ENCODE measurements at places on chromosomes 11 and 22.

- no peak for DNase-seq
Observed at GRCh38 chr11:69501891-69502860, 20.7 kb downstream of the LINC01488 start.

- no peak for DNase-seq
Observed at GRCh38 chr11:122984186-122985011, 2.8 kb upstream of the BSX start.

- no peak for DNase-seq
Observed at GRCh38 chr11:99325847-99326246, 305.1 kb downstream of the CNTN5 start.

DNA sequence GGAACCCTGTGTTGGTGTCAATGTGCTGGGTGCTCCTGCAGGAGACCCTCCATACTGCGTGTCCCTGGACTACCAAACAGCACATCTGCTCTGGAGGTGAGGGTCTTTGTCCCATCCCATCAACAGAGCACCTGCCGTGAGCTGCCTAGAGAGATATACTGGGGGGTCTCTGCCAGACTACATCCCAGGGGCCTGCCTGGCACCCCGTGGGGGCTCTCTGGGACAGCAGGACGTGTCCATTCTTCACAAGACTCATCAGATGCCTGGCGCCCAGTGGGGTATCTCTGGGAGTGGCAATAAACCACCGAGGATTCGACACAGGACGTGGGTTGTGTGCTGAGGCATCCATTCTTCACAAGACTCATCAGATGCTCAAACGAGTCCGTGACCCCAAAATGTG is 42.7 kb downstream of the SHANK2 start:
- no peak for DNase-seq

DNA sequence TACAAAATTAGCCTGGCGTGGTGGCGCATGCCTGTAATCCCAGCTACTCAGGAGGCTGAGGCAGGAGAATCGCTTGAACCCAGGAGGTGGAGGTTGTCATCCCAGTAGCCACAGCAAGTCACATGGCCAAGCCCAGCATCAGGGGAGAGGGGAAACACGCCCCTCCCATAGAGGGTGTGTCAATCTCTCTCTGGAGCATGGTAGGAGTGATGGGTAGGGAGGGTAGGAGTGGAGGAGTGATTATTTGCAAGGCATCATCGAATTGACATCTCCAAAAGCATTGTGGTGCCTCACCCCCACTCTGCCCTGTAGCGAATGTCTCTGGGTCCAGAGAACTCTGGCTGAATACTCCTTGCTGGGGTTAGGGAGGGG is 6.1 kb upstream of the SSTR3 start:
- no peak for DNase-seq

DNA sequence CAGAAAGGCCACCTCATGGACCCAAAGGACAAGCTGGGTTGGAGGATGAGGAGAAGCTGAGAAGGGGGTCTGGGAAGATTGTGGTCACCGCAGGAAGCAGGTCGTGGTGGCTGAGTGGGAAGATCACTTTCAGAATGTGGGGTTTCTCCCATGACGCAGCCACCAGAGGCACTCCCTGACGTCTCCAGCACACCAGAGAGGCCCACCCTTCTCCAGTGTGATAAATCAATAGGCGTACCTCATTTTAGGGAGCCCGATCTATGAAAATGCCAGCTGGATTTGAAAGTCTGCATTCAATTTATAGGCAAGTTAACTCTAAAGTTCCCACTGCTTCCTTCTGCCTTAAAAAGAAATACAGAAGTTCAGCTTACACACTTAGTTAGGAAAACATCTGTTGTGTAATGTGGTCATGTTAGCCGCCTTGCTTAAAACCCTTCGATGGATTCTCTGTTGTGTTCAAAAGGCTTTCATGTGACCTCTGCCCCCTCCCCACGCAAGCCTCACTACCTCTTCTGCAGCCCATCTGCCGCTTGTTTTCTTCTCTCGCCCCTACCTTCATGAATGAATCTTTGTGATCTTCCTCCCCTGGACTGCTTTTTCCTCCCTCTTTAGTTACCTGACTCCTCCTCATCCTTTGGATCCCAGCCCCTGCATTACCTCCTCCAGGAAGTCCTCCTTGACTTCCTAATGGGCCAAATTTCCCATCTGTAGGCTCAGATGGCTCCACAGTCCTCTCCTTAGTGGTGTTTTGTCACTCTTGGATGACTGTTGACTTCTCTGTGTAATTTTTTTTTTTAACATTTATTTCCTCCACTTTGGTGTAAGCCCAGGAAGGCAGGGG is 10.7 kb downstream of the TSPAN18 start:
- DNase-seq = no peak

DNA sequence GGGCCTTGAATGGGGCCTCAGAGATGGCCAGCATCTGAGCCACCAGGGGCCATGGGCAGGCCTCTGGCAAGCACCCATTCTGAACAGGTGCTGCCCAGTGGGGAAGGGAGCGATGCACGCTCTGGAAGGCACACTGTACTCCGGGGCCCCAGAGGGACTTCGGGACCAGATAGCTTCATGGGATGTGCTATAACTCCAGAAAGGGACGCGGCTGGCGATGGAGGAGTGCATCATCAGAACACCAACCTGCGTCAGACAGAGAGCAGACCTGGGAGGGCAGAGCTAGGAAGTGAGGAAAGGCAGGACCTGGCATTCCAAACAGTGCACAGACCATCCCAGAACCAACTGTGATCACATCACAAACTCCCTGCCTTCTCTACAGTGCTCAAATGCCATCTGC is 16.8 kb downstream of the DGCR2 start:
- no peak for DNase-seq

DNA sequence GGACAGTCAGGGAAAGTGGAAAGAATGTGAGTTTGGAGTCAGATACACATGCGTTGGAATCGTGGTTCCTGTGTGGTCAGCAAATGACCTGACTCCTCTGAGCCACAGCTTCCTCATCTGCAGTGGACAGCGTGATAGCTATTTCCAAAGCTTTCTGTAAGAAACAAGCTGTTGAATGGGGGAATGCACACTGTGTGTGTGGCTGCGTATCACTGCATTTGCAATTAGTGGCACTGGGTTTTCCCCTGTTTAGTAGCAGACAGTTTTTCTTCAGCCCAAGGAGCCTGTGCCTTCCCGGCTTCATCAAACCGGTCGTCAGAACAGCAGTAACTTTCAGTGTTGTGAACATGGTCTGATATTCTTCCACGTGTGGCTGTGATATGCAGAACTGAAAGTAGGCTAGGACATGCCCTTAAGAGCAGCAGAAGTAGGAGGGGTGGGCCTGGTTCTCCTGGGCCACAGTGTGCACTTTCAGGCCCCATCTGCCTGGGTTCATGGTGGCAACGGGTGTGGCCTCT is 121.5 kb downstream of the RRAS2 start:
- no peak for DNase-seq

DNA sequence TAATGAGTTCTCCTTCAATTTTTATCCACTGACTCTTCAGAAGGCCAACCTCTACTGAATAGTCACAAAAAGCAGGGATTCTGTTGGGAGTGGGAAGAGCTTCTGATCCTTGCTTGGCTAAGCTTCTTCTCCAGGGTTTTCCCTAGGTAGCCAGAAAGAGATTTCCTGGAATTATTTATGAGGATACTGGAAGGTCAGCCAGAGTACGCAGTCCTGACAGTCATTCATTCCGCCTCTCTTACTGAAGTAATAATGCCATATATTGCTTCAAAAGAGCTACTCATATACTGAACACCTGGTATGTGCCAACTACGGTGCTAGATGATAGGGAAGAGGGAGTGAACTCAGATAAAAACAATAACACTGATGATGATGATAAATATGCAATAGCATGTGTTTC is 116.1 kb downstream of the CCDC34 start:
- no peak for DNase-seq

- DNase-seq = no peak
Observed at GRCh38 chr22:49962751-49963646, 2.4 kb downstream of the PIM3 start.

DNA sequence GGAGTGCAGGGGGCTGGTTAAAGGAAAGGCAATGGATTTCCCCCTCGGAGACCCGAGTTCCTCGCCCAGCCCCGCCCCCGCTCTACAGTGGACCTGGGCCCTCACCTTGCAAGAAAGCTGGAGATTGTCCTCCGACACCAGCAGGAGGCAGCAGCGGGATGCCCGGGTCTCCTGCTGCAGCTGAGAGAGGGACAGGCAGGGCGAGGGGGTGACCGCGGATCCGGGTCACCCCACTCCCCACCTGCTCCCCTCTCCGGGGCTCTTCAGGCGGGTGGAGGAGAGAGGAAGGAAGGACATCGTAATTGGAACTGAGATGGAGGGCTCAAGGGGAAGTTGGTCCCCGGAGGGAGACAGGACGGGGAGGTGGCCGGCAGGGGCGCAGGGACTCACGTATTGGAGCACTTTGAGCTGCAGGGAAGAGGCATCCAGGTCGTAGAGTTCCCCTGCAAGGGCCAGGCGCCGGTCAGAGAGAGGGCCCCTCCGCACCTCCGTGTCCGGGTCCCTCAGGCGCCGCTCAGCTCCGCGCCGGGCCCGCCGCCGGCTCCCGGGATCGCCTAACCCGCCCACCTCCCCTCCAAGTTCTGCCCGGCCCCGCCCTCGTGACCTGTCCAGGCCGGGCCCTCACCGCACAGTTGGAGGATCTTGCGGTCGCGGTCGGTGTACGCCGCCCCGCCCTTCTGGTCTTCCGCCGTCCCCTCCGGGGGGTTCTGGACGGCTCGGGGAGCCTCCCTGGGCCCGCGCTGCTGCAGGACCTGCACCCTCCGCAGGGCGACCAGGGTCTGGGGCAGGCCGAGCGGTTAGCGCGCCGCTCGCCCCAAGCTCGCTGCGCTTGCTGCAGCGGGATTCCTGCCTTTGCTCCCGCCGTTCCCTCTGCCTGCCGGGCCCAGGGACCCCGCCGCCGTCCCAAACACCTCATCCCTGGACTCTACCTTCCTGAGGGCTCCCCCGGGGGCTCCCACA is 84.1 kb downstream of the PDE2A start:
- peak; percentile 13 for DNase-seq

GRCh38 chr11:33237039-33237597 is 20.1 kb upstream of the HIPK3 start:
- no peak for DNase-seq

- no peak for DNase-seq
Observed at GRCh38 chr11:1196516-1197391, 26.1 kb upstream of the MUC5B start.

DNA sequence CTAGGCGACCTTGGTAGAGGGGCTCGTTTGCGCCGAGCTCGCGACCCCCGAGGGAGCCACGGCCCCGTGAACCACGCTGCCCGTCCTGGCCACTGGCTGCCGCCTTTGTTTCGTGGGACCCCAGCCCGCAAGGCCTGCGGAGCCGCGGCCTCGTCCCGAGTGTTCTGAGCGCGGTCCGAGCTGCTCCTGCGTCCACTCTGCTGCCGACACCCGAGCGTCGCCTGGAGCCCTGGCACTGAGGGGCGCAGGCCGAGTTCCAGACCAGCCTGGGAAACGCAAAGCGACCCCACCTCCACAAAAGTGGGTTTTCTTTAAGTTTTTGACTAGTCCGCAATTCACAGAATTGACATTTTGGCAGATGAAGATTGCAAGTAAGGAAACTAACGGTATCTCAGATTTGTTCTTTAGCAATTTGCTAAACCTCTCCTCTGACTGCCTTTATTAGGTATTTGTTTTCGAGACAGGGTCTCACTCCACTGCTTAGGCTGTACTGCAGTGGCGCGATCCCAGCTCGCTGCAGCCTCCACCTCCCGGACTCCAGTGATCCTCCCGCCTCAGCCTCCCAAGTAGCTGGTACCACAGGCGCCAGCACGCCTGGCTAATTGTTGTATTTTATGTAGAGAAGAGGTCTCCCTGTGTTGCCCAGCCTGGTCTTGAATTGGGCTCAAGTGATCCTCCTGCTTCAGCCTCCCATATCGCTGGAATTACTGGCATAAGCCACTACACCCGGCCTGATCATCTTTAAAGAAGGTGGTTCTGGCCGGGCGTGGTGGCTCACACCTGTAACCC is 879 bp upstream of the RNH1 start:
- DNase-seq = no peak

GRCh38 chr11:57397394-57397990 is 7.0 kb upstream of the PRG2 start:
- DNase-seq = no peak

- peak; percentile 24 for DNase-seq
Observed at GRCh38 chr11:121464352-121464946, 11.7 kb upstream of the SORL1-AS1 start.

DNA sequence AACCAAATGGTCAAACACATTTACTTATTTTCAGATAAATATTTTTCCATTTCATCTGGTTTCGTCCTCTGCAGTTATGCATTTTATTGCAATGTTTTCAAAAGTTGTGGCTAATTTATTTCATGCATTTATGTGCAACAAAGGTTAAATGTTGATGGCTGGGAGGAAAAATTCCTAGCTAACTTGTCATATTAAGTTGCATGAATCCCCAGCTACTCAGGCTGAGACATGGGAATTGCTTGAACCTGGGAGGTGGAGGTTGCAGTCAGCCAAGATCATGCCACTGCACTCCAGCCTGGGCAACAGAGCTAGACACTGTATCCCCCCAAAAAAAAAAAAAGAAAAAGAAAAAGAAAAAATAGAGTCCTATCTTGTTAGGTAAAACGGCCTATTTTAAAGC is 1862.4 kb upstream of the RAG2 start:
- no peak for DNase-seq

GRCh38 chr22:35128637-35129036 is 62.7 kb downstream of the ISX start:
- DNase-seq = no peak

DNA sequence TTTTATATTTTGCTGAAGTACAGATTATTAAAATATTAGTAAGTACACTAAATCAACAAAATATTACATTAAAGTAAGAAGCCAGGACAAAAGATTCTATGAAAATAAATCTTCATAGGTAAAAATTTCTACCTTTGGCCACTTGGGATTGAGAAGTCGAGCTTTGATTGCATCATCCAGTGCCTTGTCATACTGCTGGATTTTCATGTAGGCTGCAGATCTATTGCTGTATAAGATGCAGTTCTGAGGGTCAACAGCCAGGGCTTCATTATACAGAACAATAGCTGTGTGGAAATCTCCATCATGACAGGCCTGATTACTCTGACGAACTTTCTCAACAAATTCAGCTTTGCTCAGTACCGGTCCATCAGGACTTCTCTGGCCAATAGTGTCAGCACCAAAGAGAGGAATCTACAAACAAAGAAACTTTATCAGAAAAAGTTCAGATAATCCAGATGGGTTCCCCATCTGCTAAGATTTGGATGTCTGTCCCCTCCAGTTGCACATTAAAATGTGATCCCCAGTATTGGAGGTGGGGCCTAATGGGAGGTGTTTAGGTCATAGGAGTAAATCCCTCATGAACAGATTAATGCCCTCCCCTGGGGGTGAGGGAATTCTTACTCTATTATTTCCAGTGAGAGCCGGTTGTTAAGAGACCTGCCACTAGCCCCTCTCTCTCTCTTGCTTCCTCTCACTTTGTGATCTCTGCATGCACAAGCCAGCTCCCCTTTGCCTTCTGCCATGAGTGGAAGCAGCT is 50.0 kb downstream of the TTC28 start:
- DNase-seq = no peak
